ENCODE measurements at places on chromosomes 1 and 21.
A peak's percentile ranks its signal among the peaks of the same experiment; 100 is the strongest.

GRCh38 chr1:173744651-173745050 lies 29.9 kb downstream of the KLHL20 start:
- DNase-seq, result no peak

- DNase-seq, result no peak
Measured at GRCh38 chr1:18352636-18353265, 128.0 kb upstream of the KLHDC7A start.

DNA sequence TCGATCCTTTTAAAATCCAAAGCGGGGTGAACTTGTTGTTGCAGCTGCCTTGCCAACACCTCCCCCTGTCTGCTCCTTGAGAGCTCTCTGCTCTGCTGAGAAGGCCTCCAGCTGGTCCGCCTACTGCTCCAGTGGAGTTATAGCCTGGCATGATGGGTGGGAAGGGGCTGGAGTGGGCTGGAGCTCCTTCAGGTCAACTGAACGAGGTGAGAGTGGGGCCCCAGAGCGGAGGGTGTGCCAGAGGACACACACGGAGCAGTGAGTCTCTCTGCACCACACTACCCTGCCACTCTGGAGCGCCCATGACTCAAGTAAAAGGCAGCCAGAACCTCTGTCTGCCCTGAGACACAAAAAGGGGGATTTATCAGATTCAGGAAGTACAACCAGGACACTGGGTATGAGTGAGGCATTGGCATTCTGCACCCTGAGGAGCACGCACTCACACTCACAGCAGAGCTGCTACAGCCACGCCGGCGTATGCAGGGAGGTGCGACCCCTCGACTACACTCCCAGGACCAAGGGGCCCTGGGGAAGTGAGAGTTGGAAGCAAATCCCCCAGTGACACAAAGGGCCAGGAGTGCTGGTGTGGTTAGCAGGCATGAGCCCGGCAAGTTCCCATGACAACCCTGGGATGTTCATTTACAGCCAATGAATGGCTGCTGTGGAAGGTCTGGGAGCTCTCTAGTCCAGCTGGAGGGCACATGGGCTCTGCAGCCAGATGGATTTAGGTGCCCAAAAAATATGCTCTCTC lies 28.0 kb upstream of the EVA1B start:
- DNase-seq, result peak; percentile 78

DNA sequence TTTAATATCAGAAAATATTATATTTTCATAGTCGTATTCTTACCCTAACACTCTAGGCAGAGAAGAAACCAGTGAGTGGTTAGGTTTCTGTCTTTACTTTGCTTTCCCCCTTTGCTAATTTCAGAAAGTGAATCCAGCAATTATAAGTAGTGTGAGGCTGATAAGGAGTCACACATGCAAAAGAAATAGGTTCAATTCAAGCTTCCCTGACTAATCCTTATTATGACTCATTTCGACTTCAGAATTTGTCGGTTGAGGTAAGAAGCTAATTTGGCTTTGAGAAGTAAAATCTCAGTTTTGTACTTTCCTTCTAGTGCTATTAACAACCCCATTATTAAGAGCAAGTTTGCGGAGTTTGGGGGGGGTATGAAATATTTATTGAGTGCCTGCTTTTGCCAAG lies 22.4 kb downstream of the ESRRG start:
- DNase-seq, result no peak

DNA sequence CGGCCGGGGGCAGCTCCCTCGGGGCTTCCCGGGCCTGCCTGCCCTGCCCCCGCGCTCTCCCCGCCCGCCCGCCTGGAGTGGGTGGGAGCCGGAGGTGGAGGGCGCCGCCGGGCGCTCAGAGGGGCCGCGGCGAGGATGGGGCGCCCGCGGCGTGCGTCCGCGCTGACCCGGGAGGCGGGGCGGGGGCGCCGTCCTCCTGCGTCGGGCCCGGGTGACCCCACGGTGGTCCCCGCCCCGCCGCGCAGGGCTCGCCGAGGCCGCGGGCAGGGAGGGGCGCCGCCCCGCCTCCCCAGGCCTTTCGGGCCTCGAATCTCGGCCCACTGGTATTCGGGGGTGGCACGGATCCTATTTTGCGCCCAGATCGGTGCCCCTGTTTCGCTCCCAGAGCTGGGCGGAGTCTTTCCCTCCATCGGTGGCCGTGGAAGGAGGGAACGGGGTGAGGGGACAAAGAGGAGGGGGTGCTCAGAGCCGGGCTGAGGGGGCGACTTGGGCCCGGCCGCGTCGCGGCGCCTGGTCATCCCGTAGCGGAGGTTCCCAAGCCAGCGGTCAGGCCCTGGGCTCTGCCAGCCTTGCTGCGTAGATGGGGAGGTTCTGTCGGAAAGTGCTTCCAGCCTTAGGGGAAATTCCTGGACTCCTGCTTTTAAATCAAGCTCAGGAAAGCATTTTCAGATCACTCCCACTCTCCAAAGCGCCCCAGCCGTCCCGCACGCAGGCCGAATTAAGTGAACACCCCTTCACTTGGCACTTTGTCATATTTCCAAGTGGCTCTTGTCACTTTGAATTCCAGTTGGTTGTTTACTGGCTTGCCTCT lies 545 bp downstream of the PATJ start:
- peak; percentile 38 for DNase-seq

- DNase-seq, result no peak
Measured at GRCh38 chr1:12565094-12565965, 52.7 kb downstream of the DHRS3 start.

DNA sequence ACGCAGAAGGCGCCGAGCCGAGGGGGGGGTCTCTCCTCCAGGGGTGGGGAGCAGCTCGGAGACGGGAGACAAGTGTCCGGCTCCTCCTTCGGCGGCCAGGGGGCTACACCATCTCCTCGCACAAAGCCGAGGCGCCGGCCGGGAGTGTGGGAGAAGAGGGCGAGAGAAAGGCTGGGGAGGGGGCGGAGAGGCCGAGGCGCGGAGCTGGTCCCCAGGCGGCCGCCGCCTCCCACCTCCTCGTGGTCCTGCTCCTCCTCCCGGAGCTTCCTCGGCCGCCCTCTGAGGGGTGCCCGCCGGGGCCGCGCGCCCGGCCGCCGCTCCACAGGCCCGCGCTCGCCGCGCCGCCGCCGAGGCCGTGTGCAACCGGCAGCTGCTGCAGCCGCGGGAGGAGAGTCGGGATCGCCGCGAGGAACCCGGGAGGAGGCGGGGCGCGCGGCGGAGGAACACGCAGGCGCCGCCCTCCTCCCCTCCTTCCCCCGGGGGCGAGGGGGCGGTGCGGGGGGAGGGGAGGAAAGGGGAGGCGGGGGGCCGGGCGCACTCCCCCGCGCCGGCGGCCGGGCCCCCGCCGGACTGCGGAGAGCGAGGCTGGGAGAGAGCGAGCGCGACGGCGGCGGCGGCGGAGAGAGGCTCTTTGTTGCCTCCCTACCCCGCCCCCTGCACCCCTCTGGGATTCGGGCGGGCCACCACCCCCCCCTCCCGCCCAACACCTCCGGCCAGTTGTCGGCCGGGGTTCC lies at the start of gene ENAH:
ENAH (minus strand) TSS at position 395 of the 734 bp plus-strand sequence. CDS start 433 bp downstream, outside the sequence.
- peak; percentile 91 for DNase-seq

DNA sequence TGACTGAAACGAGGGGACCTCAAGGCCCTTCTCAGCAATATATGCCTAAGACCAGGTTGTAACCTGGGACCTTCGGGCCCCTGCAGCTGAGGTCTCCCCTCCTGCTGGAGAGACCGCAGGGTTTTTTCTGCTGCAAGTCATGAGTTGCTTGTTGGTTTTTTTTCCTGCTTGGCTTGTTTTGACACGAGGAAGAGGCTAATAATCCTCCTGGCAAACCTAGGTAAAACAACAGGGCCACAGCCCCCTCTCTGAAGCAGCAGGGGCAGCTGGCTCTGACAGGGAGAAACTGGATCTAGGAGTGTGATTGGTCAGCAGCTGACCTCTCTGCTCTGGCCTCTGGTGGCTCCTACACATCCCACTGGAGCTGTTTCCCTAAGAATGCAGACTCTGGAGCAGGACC lies 69.0 kb downstream of the CD34 start:
- no peak for DNase-seq

- DNase-seq, result no peak
Measured at GRCh38 chr1:100469578-100469977, 68.4 kb upstream of the GPR88 start.

DNA sequence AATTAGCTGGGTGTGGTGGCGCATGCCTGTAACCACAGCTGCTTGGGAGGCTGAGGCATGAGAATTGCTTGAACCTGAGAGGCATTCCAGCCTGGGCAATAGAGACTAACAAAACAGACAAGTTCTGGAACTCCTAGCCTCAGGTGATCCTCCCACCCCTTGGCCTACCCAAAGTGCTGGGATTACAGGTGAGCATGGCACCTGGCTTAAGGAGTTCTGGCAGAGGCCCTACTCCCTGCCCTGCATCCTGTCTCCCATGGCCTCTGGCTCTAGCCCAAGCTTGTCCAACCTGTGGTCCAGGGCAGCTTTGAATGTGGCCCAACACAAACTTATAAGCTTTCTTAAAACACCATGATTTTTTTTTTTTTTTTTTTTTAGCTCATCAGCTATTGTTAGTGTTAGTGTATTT lies 20.4 kb downstream of the TOMM20 start:
- no peak for DNase-seq

- DNase-seq, result peak; percentile 52
Measured at GRCh38 chr1:201020721-201021629, 2.5 kb downstream of the KIF21B start.

DNA sequence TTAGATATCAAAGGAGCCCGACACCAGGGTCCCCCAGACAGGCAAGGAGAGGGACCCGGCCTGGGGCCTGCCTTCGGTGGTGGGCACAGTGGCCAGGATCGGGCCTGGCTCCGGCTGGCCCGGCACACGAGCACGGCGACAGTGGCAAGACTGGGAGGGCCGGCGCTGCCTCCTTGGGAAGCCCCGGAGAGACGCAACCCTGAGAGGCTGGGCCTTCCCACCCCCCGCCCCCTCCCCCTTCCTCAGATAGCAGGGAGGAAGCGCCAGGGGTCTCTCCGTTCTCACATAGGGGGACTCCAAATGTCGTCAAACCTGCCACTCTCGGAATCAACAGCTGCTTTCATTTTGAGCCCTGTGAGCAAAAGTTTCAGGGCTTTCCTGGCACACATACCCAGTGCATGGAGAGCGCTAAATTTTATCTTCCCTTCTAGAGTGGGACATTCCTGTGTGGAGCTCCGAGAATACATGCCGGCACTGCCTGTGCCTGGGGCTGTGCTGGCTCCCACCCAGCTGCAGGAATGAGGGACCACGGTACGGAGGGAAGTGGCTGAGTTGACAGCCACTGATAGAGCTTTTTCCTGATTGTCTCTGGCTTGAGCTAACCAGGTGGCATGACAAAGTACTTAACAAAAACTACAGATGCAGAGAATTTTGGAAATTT lies 62.4 kb downstream of the CD247 start:
- peak; percentile 2 for DNase-seq

DNA sequence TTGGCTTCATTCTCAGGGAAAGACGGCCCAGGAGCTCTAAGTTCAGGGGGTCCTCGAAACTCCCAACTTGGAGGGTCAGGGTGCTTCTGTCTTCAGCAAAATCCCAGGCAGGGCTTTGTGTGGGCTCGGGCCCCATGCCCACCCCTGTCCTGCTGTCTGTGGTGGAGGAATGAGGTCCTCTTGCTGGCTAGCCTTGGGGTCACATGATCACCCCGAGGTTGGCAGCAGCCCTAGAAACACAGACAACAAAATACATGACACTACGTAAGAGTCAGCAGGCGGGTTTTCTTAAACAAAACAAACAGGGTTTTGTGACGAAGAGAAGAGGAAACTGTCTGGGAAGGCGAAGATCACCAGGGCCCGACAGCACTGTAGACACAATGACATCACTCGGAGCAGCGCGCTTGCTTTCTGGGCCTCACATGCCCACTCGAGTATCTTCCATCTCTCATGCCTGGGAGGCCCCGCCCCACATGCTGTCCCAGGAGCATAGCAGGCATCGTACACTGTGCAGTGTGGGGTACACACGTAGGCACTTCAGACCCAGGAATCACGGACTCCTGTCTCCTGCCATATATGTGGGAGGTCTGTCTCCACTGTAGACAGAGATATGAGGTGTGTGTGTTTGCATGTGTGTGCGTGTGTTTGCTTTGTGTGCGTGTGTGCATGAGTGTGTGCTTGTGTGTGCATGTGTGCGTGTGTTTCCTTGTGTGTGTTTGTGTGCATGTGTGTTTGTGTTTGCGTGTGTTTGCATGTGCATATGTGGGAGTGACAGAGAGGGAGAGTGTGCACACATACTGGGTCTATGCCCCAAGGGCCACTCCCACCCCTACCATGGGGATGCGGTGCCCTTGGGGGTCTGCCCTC lies 94.7 kb downstream of the SIK1 start:
- peak; percentile 95 for DNase-seq

- DNase-seq, result no peak
Measured at GRCh38 chr1:156196445-156196844, 2.5 kb downstream of the SLC25A44 start.

DNA sequence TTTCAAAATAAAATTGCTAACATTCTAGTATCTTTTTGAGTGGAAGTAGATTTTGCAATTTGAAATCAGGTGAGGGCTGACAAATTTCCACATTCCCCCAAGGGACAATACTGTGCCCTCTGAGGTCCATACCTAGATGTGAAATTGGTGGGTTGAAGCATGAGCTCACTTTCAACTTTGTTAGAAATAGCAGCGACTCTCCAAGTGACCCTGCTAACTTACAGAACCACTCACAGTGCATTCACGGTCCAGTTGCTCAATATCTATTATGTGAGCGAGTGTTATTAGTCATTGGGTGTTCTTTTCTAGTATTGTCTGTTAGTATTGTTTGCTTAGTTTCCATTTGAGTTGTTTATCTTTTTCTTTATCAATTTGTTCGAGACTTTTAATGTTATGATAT lies 53.6 kb upstream of the ASB17 start:
- peak; percentile 59 for DNase-seq

DNA sequence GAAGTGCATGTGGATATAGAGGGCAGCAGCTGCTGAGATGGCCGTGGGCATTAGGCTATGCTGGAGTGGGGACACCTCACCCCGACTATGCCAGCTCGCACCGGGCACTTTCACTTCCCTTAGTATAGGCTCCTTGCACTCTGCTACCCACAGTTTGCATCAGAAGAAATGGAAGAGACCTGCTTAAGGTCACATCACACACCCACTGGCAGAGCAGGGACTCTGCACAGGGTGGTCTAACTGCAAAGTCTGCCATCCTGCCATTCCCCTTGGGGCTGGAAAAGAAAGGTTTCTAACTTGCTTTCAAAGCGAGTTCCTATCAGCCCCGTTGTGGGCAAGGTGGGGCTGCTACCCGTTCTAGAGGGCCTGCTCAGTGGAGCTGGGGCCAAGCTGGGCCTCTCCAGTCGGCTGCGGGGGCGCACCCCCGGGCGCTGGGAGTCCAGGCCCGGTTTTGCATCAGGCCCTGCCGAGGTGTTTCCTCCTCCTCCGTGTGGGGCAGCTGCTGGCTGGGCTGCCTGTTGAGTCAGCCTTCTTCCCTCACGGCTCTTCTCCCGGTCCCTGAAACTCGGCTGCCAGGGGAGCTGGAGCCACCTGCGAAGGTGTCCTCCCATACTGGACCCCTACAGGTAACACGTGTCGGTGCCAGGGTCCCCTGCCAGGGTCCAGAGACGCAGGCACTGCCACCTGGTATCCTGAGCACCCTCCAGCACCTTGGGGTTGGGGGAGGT lies at the start of gene SYTL1:
SYTL1 (plus strand) TSS at position 498 of the 728 bp plus-strand sequence. CDS start 3,313 bp downstream, outside the sequence.
- peak; percentile 61 for DNase-seq

Measured in cardiac fibroblast (primary cell).